Mesendoderm (in vitro differentiated cells): ENCODE measurements at places on chromosomes 11 and 22.

DNA sequence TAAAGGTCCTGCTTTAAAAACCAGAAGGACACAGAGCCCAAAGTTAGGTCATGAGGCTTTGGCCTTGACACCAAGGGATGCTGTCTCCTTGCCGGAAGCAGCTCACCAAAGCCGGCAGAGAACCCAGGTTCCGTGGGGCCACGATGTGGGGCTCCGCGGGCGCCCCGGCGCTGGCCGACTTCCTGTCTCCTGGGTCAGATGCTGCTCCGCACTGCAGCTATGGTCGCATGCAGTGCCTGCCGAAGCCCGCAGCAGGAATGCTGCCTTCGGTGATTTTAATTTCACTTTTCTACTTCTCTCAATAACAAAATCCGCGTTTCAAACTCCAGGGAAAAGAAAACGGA is 454 bp upstream of the OTUB1 start:
- no peak for DNase-seq

GRCh38 chr11:44011797-44012196 is 36.0 kb upstream of the ACCSL start:
- no peak for DNase-seq

GRCh38 chr11:19241260-19242178 is 774 bp upstream of the E2F8 start:
- DNase-seq, result peak; percentile 73

DNA sequence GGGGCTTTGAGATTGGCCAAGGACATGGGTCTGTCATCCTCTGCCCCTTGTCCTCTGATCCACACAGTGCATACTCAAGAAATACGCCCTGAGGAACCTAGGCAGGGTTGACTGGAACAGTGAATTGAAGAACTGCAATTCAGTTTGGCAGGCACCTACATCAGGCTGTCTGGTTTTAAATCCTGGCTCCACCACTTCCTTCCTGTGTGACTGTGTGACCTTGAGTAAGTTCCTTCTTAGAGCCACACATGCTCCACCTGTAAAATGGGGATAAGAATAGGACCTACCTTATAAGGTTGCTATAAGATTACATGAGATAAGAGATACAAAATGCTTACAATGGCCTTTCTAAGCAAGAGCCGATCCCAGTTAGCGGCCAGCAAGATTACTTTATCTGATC is 15.8 kb upstream of the TCF20 start:
- no peak for DNase-seq

GRCh38 chr11:27875831-27876775 is 175.8 kb upstream of the BDNF start:
- no peak for DNase-seq

DNA sequence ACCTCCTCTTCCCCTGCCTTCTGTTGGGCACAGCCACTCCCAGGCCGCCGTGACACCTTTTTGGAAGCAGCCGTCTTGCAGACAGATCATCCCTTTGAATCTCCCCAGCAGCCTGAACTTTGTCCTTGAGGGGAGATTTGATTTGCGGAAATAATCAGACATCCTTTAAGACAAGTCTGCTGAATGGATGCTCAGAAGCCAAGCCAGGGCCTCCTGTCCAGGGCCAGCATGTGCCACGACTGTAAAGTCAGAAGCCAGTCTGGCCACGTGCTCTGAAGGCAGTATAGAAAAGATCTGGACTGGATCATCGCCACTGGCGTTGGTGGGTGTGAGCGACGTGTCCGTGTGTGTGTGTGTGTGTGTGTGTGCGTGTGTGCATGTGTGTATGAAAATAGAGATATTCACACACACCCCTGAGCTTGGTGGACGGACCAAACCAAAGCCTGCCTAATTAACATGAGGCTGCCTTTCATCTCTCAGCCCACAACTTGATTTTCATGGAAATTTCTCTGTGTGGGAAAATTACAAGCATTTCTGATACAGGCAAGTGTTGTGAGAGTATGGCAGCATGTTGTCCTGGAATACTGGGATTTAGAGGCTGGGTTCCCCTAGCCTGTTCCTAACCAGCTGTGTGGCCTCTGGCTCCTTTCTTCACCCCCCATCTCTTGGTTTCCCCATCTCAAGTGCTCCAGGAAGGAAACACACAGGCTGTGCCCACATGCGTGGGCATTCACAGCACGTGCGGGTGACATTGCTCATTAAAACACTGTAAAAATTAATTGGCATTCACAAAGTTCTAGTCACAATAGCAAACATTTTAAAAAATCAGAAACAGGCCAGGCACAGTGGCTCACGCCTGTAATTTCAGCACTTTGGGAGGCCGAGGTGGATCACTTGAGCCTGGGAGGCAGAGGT is 61.8 kb upstream of the WNT7B start:
- DNase-seq, result no peak

GRCh38 chr22:29479417-29480261 is at the start of gene NEFH:
Gene NEFH (plus strand): TSS chr22:29480218. CDS start chr22:29480263, 45 bp downstream.
- no peak for DNase-seq

- DNase-seq, result no peak
Measured at GRCh38 chr22:27317971-27318428, 483.6 kb downstream of the MN1 start.

- DNase-seq, result no peak
Measured at GRCh38 chr22:22880645-22881044, 7.0 kb upstream of the IGLL5 start.

DNA sequence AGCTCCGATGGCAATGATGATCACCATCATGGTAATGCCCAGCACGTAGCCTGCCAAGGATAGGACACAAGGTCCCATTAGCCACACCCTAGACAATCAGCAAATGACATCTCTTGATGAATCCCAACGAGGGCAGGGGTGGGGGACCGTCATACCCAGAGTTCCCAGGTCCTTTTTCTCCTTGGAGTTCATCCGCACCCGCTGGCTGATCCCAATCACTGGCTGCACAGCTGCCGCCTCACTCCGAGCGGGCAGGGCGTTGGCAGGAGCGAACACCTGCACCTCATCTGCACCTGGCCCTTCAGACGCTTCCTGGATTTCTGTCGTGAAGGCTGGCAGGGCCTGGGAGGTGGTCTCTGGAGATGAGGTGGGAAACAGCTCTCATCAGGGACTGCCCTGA is 2.9 kb downstream of the PIK3IP1 start:
- DNase-seq, result no peak

- peak; percentile 75 for DNase-seq
Measured at GRCh38 chr11:7572001-7572712, 58.4 kb downstream of the PPFIBP2 start.

DNA sequence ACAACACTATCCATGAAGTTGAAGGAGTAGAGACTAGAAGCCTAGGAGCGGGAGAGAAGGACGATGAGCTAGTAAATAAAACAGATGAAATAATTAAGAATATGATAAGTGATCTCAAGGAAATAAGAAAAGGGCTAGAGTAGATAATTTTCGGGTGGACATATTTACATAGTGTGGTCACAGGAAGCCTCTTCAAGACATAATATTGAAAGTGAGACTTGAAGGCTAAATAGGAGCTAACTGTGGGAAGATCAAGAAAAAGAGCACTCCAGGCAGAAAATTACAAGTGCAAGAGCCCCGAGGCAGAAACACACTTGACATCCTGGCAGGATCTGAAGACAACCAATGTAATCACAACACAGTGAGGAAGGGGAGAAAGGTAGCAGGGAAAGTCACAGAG is 11.9 kb upstream of the PPFIBP2 start:
- DNase-seq, result no peak

GRCh38 chr22:39984006-39984405 is 10.7 kb upstream of the FAM83F start:
- DNase-seq, result no peak

- peak; percentile 86 for DNase-seq
Measured at GRCh38 chr11:61797263-61797944, 4.7 kb downstream of the FEN1 start.

DNA sequence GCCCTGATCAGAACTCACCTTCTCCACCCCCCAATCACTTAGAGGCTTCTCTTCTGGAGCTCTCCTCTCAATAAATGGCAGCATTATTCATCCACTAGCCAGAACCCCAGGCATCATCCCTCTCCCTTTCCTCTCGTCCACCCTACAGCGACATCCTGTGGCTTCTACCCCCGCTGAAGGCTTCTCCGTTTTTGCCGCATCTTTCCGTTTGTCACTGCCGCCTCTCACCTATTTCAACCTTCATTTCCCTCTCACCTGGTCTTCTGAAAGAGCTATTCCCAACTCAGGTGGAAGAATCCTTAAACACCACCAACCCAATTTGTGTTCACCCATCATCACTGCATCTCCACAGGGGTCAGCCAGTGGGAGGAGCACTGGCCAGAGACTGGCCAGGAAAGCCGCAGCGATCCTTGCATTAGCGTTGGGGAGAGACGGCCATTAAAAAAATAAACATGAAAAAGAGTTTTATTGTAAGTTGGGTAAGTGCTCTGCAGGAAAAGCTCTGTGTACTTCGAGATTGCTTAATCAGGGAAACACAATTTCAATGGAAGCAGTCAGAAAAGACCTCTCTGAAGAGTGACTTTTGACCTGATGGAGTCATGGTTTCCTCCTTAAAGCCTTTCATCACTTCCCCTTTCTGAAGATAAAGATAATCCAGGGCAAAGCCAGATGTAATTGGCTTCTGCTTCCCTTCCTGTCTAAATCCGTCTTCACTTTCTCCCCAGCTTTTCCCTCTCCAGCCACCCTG is 36.7 kb downstream of the SPATA19 start:
- peak; percentile 34 for DNase-seq

DNA sequence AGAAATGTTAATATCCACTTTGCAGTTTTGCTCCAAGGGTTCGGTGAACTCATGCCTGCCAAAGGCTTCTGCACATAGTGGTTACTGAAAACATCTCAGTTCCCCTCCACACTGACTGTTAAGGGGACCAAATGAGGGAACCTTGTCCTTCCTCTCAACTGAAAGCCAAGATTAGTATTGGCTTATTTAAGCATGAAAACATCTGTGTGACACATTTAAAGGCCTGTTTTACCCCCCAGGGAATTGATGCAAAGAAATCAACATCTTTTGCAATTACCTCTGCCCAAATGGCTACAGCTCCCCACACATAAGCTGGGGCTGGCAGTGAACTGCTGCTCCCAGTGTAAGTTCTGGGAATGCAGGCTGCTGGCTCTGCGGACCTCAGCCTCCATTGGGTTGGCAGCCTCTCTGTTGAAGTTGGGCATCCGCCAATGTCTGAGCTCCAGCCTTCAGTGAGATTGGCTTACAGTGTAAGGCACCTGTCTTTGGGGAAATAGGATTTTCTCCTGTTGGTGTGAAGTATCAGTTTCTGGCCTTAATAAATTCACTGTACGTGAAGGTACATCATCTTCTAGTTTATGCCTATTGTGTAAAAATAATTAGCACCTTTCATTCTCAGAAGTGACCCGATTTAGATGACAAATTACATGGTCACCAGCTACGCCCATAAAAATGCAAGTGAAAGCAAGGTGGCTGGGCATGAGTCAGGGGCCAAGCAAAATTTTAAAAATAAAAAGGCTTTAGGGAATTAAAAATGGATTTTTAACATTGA is 213.4 kb upstream of the SYN3 start:
- no peak for DNase-seq

GRCh38 chr11:118151431-118151830 is 1.2 kb downstream of the SCN4B start:
- no peak for DNase-seq

DNA sequence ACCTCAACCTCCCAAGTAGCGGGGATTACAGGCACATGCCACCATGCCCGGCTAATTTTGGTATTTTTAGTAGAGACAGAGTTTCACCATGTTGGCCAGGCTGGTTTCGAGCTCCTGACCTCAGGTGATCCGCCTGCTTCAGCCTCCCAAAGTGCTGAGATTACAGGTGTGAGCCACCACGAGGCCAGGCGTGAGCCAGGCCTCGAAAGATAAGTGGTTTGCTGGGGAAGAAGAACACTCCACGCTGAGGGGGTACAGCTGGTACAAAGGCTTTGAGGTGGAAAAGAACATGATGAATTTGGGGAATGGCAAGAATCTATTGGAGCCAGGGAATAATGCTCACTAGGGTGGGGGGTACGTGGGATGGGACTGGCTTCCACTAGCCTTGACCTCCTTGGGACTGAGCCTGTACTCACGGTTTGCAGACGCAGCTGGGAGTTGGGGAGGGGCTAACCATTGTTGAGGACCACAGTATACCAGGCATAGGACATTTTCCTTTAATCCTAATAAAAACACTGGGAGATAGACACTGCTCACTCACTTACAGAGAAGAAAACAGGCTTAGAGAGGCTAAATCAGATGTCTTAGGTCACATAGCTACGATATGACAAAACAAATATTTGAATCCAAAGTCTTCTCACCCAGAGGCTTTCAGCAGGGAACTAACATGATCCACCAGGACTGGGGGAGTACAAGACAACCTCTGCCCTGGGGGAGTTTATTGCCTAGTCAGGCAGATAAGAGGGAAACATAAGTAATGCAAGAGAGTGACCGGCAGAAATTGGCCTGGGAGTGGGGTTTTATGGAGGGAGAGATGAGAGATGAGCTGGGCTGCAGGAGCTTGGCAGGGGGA is 4.9 kb downstream of the SLCO2B1 start:
- no peak for DNase-seq

DNA sequence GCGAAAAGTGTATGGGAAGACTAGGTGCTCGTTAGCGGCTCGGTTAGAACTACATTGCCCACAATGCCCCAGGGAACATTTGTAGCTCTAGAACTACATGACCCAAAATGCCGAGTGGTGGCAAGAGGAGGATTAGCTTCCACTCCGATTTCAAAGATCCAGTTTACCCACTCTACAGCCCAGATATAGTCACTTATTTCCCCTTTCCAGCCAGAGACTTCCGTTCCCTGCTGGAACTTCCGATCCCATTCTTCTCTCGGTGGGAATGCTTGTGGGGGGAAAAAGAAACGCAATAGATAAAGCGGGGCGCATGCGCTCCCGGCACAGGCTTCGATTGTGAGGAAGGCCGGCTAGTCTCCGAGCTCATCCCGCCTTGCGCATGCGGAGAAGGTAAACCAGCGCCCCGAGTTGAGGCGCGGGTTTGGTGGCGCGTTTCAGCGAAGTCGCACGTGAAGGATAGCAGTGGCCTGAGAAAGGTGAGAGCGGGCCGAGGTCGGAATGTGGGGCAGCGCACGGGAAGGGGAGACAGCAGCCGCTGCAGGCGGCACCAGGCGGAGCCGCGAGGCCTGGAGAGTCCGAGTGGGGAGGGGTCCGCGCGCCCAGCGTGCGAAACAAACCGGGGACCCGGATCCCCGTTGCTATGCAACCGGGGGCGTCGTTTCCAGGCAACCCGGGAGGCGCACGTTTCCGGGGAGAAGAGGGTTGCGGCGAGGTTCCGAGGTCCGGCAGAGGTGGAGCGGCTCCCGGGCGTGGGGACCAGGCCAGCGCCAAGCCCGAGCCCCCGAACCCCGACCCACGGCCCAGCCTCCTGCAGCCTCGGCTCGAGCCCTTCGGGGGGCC is at the start of gene TMEM109:
Gene TMEM109, plus strand, starts transcription at position 366 of the 840 bp plus-strand sequence. CDS start 5,536 bp downstream, outside the sequence.
- peak; percentile 95 for DNase-seq

GRCh38 chr22:39466228-39467006 is 9.6 kb downstream of the MGAT3 start:
- DNase-seq, result no peak

GRCh38 chr22:22988150-22988549 is 82.2 kb upstream of the GNAZ start:
- DNase-seq, result no peak

DNA sequence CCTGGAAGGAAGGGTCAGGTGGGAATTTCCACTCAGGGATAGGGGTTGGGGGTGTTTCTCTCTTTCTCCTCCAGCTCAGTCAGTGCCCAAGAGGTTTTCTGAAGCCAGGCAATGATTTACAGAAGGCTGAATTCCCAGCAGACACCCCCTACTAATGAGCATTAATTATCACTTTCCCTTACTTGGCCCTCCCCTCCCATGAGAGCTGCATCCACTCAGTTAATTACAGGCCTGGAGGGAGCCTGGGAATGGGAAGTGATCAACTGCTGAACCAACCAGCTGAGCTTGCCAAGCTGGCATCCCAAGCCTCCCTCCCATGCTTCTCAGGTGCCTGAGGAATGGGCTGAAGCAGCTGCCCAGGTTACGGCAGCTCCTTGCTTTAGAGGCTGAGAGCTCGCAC is 992 bp downstream of the LGALS12 start:
- peak; percentile 39 for DNase-seq

- no peak for DNase-seq
Measured at GRCh38 chr22:25386538-25386884, 167.1 kb downstream of the CRYBB2 start.
